ENCODE measurements at places on chromosomes 2 and 18.

- DNase-seq = peak; percentile 22
Observed at GRCh38 chr18:35076135-35076924, 35.1 kb downstream of the MAPRE2 start.

- DNase-seq = peak; percentile 57
Observed at GRCh38 chr2:120552800-120553481, 182.7 kb upstream of the GLI2 start.

DNA sequence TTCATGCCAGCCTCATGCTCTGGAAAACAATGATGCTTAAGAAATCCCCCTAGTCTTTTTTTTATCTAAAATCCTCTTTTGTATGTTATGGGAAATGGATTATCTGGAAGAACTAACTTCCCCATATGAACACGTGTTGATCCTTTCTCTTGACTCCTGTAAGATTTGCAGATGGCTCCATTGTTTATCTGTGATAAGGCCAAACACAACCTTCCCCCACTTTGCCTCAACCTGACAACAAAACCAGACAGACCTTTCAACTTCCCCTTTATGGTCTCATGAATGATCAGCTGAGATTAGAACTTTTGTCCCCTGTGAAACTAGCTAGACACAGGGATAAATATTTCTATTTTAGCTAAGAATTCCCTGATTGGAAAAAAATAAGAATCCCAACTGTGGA lies 828.0 kb upstream of the CDH2 start:
- no peak for DNase-seq

- DNase-seq = no peak
Observed at GRCh38 chr2:199966976-199967375, 11.6 kb downstream of the MAIP1 start.

- DNase-seq = no peak
Observed at GRCh38 chr18:57107140-57107832, 39.6 kb upstream of the BOD1L2 start.

DNA sequence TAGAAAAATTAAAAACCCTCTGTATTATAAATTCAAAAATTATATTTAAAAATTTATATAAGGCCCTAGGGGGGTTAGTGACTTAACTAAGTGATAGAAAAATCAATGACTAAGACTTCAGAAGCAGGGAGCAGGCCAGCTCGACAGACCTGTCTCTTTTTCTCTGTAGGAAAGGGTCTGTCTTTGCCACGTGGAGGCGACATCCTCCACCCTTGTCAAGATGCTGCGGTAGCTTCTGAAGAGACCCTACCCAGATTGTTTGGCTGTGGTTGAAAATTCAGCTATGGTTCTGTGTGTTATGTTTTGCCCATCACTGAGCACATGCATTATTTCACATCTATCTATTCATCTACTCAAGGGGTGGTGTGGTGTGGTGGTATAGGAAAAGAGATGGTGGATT lies 8.2 kb upstream of the SLC4A3 start:
- DNase-seq = no peak

DNA sequence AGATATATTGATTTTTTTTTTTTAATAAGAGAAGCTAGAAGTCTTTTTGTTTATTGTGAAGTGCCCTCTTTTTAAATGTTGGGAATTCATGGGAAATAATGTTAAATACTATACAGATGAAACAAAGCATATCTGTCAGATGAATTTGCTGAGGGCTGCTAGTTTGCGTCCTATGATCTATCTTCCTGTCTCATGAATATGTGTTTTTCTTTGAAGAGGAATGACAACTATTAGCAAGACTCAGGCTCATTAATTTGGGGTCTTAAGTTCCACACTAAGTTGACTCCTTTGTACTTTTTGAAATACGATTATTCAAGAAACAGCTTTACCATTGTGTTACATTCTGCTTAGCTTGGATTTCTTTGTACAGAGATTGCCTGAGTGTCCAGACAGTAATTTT lies 57.9 kb downstream of the AGFG1 start:
- DNase-seq = no peak

DNA sequence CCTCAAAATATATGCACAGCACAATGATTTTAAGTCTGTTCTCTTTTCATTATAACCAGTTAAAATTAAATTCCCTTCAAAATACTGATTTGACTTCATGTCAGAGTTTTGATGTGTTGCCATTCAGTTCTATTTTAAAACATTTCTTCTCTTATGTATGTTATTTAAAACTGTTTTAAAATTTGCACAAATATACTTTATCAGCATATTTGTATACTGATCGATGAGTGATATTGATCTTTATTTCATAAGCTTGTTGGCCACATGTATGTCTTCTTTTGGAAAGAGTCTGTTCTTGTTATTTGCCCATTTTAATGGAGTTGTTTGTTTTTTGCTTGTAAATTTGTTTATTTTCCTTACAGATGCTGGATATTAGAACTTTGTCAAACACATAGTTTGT lies 496.3 kb upstream of the VWC2L start:
- no peak for DNase-seq

- peak; percentile 35 for DNase-seq
Observed at GRCh38 chr18:10441472-10441871, 13.0 kb upstream of the APCDD1 start.

GRCh38 chr2:160541745-160542144 lies 48.1 kb upstream of the RBMS1 start:
- DNase-seq = no peak

DNA sequence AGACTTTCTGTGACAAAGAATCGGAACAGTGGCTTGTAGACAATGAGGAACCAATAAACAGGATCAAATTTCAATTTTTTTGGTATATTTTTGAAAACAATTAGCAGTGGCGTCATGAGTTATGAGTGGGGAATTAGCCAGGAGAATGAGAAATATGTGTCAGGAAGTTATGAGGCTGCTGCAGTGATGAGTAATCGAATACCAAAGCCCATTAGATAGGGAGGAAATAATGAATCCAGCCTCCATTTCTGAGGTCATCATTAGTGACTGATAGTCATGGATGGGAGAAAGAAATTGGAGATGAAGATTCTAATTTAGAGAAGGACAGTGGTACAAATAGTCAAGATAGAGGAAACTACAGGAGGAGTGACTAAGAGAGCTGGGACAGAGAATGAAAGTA lies 673.1 kb upstream of the VRK2 start:
- peak; percentile 1 for DNase-seq

- DNase-seq = no peak
Observed at GRCh38 chr2:97688062-97688827, 18.7 kb downstream of the C2orf92 start.

DNA sequence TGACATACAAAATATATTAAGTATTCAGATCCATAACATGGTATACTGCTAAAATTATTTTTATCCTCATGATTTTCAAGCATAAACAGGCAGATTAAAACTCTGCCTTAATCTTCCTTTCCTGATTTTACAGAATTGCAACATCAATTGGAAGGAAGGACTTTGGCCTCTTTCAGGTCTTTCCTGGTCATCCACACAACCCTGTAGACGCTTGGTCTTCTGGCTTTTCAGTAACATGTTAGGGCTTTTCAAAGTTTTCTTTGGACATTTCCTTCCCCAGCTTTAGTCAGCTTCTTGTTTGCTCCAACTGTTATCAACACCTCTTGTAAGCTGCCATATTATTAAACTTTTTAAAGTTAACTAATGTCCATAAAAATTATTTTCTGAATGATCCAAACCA lies 1364.9 kb upstream of the NRXN1 start:
- no peak for DNase-seq

DNA sequence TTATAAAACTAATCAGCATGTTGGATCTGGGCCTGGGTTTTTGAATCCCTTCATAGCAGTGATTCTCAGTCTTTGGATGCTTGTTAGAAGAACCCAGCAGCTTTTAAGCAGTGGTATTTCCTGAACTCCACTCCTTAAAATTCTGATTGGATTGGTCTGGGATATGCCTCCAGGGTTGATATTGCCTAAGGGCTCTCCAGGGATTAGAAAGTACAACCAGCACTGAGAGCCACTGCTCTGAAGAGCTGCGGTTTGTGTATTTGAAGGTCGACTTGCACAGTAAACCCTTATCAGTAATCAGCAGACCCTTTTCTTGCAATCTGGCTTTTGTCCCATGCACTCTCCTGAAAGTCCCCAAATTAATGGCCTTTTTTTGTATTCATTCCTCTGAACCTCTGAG lies 17.0 kb upstream of the RBMS1 start:
- peak; percentile 80 for DNase-seq

DNA sequence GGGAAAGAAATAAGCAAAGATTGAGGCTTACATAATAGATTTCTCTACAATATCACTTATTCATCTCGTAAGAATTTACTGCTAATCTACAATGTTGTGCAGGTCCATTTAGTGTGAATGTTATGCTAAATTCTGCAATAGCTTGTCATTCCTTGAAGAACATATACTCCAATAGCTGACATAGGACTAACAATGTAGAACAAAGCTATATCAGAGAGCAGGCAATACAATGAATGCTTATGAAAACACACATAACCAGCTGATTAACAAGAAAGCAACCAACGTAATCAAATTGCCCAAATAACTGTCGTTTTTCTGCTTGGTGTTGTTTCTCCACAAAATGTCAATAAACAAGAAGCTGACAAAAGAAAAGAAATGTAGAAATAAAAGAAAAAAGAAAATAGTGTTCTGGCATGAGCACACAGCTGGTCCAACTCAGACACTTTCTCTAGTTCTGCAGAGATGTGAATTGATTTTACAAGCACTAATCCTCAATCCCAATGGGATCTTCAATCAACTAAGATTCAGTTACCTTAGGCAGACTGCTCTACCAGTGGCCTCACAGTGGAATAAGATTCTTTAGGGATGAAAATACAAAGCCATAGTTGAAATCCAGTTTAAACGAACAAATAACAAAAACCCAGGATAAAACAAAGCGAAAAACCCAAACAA lies 1024.7 kb upstream of the PIK3C3 start:
- DNase-seq = no peak

DNA sequence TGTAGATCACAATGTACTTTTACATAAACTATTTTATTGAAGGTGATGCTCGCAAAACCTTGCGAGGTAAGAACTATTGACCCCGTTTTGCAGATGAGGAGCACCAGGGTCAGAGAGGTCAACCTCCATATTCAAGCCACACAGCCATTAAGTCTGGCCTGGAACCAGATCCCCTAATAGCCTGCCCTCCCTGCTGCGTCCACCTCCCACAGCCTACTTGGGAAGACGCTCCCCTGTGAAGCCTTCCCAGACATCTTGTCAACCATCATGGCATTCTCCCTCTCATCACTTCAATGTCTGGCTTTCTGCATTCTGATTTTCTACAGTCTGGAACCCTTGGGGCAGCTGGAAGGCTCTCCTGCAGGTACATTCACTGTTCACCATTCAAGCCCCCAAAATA lies 101.0 kb downstream of the TTC32 start:
- no peak for DNase-seq

- DNase-seq = no peak
Observed at GRCh38 chr2:198101688-198102087, 297.3 kb downstream of the PLCL1 start.

DNA sequence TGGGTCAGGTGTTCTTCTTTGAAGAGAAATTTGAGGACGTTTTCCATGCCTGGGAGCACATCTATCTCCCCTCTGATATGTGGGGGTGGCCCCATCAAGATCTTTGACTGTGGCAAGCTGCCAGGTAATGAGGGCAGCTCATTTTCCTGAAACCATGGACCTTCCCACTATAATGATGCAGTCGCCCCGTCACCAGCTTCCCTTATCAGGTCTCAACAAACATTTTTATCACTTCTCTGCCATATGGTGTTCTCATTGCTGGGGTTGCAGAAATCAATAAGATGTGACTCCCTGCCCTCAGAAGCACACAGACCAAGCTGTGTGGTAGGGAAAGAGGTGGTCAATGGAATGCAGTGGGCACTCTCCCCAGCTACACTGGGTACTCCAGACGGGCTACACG lies 48.4 kb upstream of the B3GNT7 start:
- no peak for DNase-seq

GRCh38 chr18:36688020-36688965 lies 140.5 kb downstream of the TPGS2 start:
- DNase-seq = peak; percentile 52

GRCh38 chr2:72685638-72686213 lies 140.1 kb downstream of the EXOC6B start:
- no peak for DNase-seq

GRCh38 chr2:167212014-167212648 lies 323.9 kb downstream of the XIRP2 start:
- DNase-seq = peak; percentile 46

DNA sequence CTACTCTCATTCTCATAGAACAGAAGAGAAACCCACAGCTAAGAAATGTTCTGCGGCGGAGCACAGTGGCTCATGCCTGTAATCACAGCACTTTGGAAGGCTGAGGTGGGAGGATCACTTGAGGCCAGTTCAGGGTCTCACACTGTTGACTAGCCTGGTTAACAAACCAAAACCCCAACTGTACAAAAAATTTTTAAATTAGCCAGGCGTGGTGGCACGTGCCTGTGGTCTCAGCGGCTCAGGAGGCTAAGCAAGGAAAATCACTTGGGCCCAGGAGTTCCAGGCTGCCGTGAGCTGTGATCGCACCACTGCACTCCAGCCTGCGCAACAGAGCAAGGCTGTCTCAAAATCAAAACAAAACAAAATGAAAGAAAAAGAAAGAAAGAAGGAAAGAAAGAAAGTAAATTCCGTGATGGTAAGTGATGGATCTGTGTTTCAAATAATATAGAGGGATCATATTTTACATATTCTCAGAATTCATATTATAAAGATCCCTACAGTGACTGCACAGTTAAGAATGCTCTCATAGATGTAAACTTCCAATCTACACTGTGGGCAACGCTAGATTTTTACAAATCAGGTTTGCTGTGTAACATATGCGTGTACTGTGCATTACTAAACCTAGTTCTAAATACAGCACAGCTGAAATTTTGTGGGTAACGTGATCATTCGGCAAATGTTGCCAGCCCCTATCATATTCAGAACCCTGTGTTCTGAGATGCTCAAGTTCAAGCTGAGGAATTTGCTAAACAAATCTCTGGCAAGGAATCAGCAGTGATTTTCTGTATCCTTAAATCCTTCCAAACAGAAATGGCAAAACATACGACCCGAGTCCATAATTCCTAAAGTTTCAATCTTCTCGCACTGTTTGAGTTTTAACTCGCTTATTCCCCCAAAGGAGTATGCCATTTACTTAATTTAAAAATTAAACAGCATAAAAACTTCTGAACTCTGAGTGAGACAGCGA lies 1.2 kb upstream of the RAB12 start:
- peak; percentile 96 for DNase-seq

DNA sequence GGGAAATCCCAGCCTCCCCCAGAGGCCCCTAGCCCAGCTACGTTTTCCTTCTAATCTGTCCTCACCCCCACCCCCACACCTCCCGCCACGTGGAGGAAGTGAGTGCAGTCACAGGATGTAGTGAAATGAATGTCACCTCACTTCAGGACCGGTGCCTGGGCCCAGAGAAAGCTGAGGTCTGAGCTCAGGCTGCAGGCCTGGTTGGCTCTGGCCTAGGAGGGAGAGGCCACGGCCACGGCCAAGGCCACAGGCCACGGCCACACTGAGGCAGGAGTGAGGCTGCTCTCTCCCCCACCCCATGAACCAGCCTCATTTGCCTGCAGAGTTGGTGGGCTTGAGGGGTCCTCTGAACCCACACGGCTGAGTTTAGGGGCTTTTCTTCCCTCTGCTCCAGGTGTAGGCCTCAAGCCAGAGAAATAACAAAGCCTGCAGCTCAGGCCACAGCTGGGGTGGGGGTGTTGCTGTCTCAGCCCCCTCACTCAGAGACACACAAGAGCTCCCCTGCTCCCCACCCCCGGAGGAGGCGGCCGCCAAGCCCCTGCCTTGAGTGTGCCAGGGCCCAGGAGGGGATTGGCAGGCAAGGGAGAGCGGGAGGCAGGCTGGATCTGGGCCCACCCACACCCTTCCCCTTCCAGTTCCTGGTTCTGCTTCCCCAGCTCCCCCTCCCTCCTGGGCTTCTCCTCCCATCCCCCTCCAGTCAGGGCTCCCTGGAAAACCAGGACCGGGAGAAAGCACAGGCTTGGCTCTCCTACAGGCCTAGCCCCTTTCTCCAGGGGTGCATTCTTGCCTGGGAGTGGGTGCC lies 27.0 kb downstream of the DNMT3A start:
- no peak for DNase-seq

Measured in fibroblast of gingiva (primary cell).